ENCODE measurements at places on chromosomes 3 and 15. TPM values are rescaled to one million over a fixed set of nuclear protein-coding genes. Genes with fewer than 3 reads are reported as not detected.

GRCh38 chr3:35042210-35042991 is 596.9 kb upstream of the ARPP21 start:
- no peaks in the 10 kb centered on the region for H3K4me1 ChIP-seq
- no peak for DNase-seq
- H3K36me3 ChIP-seq, result no peaks in the 10 kb centered on the region
- no peaks in the 10 kb centered on the region for H3K27me3 ChIP-seq
- no peak overlapping the region for H3K27ac ChIP-seq
- no peak overlapping the region for H3K4me3 ChIP-seq

DNA sequence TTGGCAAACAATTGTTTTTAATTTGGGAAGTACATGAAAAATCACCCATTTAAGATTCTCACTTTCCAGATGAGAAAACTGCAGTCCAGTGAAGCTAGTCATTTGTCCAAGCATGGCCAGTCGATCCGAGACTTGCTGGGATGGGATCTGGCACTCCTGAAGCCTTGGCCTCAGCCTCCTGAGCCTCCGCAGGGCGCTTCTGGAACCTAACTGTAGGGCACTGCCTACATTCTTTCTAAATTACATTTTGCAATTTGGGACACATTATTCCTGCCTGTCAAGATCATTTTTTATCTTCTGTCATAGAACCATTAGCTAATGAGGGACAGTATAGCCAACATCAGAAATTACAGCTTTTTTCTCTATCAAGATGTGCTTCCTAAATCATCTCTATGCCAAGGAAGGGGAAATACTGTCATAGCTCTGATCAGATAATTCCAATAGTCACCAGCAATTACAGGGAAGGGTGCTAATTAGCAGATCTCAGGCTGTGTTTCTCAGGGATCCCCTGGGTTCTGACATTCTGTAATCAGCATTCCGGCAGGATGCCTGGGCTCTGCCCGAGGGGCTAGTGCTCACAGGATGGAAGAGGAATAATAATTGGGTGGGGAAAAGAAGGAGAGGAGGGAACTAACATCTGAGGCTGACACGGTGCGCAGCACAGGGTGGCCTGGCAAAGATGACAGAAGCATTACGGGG is 28.3 kb downstream of the ANAPC13 start:
- H3K4me3 ChIP-seq, result no peak overlapping the region

DNA sequence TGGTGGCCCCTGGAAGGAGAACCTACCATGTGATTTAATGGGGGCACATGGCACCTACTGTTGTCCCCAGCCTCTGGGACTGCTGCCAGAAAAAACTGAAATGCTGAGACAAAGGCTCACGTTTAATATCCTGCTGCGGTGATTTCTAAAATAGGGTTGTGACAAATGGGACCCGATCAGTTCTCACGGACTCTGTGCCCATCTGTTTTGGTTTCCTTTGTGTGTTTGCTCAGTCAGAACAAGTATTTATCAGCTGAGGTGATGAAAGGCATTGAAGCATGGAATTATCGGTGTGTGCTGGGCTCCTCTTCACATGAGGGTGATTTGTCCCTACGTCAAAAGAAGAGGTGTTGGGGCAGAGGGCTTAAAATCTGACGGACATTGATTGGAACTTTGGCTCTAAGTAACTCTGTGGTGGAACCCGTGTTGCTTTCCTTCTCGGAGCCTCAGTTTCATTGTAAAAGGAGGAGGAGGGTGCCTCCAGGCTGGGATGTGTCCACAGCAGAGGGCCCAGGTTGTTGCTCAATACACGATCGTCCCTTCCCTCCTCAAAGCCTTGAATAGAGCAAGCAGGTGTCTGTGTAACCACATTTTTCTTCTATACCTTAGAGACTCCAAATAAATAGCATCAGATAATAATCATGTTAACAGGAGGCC is 283.3 kb upstream of the RGMA start:
- DNase-seq, result no peak
- no peaks in the 10 kb centered on the region for H3K36me3 ChIP-seq
- no peaks in the 10 kb centered on the region for H3K4me1 ChIP-seq
- no peak overlapping the region for H3K27ac ChIP-seq

GRCh38 chr15:85947936-85948335 is 131.7 kb upstream of the AGBL1 start:
- H3K27ac ChIP-seq, result no peak overlapping the region
- no peak for DNase-seq
- no peak overlapping the region for H3K4me3 ChIP-seq
- H3K27me3 ChIP-seq, result no peaks in the 10 kb centered on the region

DNA sequence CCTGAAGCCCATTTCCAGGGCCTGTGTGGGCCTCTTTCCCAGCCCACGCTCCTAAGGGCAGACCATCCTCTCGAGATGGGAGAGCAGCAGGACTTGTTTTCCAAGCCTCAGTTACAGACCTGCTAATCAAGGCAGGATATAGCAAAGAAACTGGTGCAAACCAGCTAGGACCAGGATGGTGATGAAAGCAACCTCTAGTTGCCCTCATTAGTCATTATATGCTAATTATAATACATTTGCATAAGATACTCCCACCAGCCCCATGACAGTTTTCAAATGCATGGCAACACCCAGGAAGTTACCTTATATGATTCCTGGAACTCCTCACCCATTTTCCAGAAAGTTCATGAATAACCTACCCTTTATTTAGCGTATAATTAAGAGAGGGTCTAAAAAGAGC is 34.4 kb upstream of the TRH start:
- H3K27me3 ChIP-seq, result no peaks in the 10 kb centered on the region
- 0 out of 2 replicates have a peak, but pooled peaks cover 9% of the 10 kb centered on the region for H3K4me1 ChIP-seq
- H3K4me3 ChIP-seq, result no peak overlapping the region
- H3K36me3 ChIP-seq, result no peaks in the 10 kb centered on the region
- DNase-seq, result no peak

DNA sequence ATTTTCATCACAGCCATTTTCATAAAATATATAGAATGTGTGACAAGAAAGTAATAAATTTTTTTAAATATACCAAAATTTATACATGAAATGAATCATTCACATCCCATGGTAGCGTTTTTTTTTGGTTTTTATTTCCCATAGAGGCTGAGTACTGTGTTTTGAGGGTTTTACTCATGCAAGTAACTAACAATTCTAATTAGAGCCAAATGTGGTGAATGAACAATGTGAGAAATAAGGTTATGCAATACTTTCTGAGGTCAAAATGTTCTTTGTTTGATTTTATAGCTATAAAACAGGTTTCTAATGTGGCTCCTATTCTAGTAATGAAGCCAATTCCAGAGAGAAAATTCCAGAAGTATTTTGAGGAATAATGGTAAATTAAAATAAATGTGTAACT is 386.8 kb downstream of the TBC1D5 start:
- no peaks in the 10 kb centered on the region for H3K36me3 ChIP-seq
- no peak overlapping the region for H3K4me3 ChIP-seq
- DNase-seq, result no peak
- H3K27ac ChIP-seq, result no peak overlapping the region

HGD gene
- total RNA-seq, result not detected

Measured in GM23338 (cell line).